Temporal lobe (tissue), 4 donors: ENCODE measurements at places on chromosomes 1 and 21. TPM values are rescaled to one million over a fixed set of nuclear protein-coding genes. Genes with fewer than 3 reads are reported as not detected.

The FCRL5 gene
- total RNA-seq: not detected

The PTAFR gene
- 0.74 TPM for total RNA-seq

The ZNF695 gene
- total RNA-seq: 6.9 TPM

The ADAM30 gene
- not detected for total RNA-seq

The TNNT2 gene
- 0.25 TPM for total RNA-seq

The SEMA6C gene
- 24.8 TPM for total RNA-seq

The PRAMEF13 gene
- total RNA-seq: not detected

The FCRL6 gene
- total RNA-seq: 0.25 TPM

The ARHGAP29 gene
- 14.8 TPM for total RNA-seq

The FCAMR gene
- not detected for total RNA-seq

The CHODL gene
- 2.0 TPM for total RNA-seq

The ITLN2 gene
- not detected for total RNA-seq

The ACBD6 gene
- 44.0 TPM for total RNA-seq

The PIK3R3 gene
- total RNA-seq: 16.0 TPM

The MLLT11 gene
- total RNA-seq: 91.7 TPM

The FDPS gene
- total RNA-seq: 121 TPM

The WNT3A gene
- total RNA-seq: not detected

The JTB gene
- 49.2 TPM for total RNA-seq

The PADI4 gene
- 0.98 TPM for total RNA-seq

The KCND3 gene
- 13.0 TPM for total RNA-seq

The REN gene
- not detected for total RNA-seq

The EDN2 gene
- not detected for total RNA-seq

The GJB3 gene
- not detected for total RNA-seq

The ANGPTL3 gene
- not detected for total RNA-seq

The GGPS1 gene
- total RNA-seq: 22.1 TPM

The NUDT4B gene
- total RNA-seq: 9.3 TPM

The CFAP107 gene
- total RNA-seq: not detected

The GBP7 gene
- total RNA-seq: not detected

The APCS gene
- not detected for total RNA-seq

The DMBX1 gene
- total RNA-seq: not detected

The SLC16A4 gene
- 3.7 TPM for total RNA-seq

The SLFNL1 gene
- 0.49 TPM for total RNA-seq

The EVI5 gene
- total RNA-seq: 43.5 TPM

The TPTE gene
- total RNA-seq: not detected

The LEPR gene
- 14.0 TPM for total RNA-seq

The MIB2 gene
- total RNA-seq: 25.3 TPM
